Psoas muscle (tissue), 8 donors: ENCODE measurements at places on chromosomes 2 and 18.

GRCh38 chr2:4873876-4874593 is 818.1 kb upstream of the SOX11 start:
- no peak overlapping the region for H3K27ac ChIP-seq

DNA sequence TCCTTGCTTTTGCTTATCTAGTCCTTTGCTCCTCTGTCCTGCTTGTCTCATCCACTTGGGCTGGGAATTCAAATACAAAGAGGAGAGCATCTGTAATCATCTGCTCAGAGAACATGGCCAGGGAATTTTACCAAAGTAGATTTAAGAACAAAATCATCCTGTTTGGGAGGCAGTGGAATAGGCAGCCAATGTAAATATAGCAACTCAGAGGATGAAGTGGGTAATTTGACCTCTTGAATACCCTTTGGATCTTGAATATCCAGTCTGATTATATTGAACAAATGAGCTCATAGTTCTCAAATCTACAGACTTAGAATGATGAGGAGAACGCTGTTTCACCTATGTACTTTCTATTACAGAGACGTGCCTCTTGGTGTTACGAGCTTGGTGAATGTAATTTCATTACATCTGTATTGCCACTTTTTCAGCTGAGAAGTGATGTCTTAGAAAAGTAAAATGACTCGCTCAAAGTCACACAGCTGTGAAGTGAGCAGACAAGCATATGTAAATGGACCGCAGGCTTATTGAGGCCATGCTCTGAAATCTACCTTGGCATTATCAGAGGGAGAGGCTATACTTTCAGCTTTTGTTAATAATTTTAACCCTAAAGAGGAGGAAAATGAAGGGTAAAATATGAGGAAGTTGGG is 266.3 kb downstream of the MTX2 start:
- H3K27me3 ChIP-seq = no peaks in the 10 kb centered on the region
- peak overlapping the region; percentile 25 for H3K27ac ChIP-seq
- peaks cover 21% of the 10 kb centered on the region for H3K4me1 ChIP-seq

GRCh38 chr2:25497918-25498407 is 156.2 kb upstream of the DNMT3A start:
- H3K4me1 ChIP-seq = no peaks in the 10 kb centered on the region
- H3K4me3 ChIP-seq = no peak overlapping the region
- no peaks in the 10 kb centered on the region for H3K36me3 ChIP-seq
- H3K27ac ChIP-seq = no peak overlapping the region
- H3K27me3 ChIP-seq = no peaks in the 10 kb centered on the region

DNA sequence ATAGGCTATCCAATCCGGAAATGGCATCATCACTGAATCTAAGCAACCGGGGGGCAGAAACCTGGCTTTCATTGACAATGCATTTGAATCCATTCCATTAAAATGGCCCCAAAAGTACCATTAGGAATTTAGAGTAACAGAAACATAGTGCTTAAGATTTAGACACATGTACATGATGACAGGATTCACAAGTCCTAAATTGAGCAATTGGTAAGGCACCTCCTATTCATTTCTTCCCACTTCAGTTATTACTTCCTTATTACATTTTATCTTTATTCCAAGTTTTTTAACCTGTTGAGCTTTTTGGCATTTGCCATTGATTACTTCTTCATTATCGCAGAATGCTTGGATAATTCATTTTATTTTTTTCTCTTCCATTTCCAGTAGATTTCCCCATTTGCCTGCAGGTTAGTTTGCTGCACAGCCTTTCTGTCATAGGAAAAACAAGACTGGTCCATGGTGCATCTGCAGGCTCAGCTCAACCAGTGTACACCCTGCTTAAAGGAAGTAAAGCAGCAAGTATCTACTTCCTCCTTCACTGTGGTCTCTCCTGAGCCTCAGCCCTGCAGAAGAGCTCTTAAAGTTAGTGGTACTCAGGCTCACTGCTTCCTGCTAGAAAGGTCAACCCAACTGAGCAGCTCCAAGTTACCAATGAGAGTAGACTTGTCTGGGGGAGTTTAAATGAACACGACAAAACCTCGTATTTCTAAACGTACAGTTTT is 89.2 kb downstream of the DOCK10 start:
- no peak overlapping the region for H3K4me3 ChIP-seq
- H3K4me1 ChIP-seq = no peaks in the 10 kb centered on the region
- no peak for DNase-seq
- no peak overlapping the region for H3K27ac ChIP-seq
- H3K27me3 ChIP-seq = no peaks in the 10 kb centered on the region

DNA sequence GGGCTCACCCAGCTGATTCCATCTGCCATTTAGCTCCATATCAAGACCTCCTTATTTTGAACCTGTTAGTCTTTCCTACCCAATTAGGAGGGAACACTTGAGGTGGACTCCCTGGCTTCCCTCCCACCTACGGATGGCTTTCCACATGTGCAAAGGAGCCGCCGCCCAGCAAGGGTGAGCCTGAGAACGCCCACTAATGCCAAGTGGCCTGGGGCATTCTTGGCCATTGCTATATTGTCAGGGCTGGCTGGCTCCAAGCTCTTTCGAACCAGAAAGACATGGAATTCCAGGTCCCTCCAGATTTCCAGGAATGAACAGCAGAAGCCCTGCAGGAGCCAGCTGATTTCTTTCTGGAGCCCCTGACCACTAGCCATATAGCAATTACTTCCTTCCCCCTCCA is 196.2 kb downstream of the SMAD7 start:
- no peak overlapping the region for H3K4me3 ChIP-seq
- H3K36me3 ChIP-seq = no peaks in the 10 kb centered on the region
- H3K4me1 ChIP-seq = peaks cover 19% of the 10 kb centered on the region
- H3K27me3 ChIP-seq = no peaks in the 10 kb centered on the region
- no peak for DNase-seq
- H3K27ac ChIP-seq = no peak overlapping the region

- H3K36me3 ChIP-seq = no peaks in the 10 kb centered on the region
- no peak for DNase-seq
- no peaks in the 10 kb centered on the region for H3K27me3 ChIP-seq
- no peak overlapping the region for H3K27ac ChIP-seq
- H3K4me1 ChIP-seq = peaks cover 4% of the 10 kb centered on the region
- H3K4me3 ChIP-seq = no peak overlapping the region
Measured at GRCh38 chr2:192157776-192158175, 37.0 kb downstream of the TMEFF2 start.

DNA sequence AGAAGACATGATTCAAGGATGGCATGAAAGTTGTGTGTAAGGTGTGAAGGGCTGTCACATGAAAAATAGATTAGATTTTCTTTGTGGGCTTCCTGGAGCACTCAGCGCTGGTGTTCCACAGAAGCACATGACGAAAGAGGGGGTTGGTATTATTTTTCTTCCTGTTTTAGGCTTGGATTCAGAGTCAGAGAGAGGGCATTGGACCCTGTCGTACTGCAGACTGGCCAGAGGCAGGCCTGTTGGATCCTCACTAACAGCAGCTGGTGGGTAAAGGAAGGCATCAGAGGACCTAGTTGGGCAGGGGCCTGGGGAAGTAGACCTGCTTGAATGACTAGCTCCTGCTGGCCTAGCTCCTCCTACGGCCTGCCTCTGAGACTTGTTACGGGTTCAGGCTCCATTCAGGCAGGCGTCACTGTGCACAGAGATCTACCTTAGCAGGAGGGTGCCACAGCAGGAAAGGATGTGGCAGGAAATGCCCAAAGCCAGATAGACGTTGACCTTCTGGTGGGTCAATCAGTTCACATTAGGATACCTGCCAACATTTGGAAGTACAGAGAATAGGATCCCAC is 13.1 kb downstream of the CTLA4 start:
- no peak for DNase-seq
- no peaks in the 10 kb centered on the region for H3K27me3 ChIP-seq
- H3K36me3 ChIP-seq = no peaks in the 10 kb centered on the region
- H3K27ac ChIP-seq = no peak overlapping the region

DNA sequence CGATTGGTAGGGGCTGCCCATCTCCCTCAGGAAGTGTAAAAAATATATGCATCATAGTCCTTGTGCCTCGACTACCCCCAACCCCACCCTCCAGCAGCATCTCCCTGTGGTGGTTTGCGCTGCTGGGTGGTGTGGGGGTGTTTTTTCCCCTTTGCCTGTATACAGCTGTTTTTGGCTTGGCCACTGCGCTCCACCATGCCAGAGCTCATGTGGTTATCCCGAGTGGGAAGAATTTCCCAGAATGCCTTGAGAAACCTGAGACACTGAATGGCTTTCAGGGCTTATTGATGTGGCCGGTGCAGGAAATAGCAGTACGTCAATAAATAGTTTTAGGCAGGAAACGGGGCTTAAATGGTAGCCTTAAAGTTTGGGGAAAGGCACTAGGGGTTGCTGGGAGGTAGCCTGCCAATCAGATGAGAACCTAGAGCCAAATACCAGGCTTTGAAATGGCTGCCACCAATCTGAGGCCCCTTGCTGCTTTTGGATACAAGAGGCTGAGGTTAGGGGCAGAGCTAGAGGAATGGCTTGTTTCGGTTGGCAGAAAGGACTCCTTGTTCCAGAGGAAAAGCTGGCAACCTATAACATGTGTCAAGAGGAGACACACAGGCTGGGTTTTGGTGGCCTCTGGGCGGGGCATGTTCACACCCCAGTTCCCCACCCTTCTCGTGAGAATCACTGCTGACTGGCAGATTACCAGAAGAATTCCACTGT is 144.1 kb downstream of the SMAD7 start:
- peak overlapping the region; percentile 30 for H3K27ac ChIP-seq
- H3K4me3 ChIP-seq = no peak overlapping the region
- H3K27me3 ChIP-seq = no peaks in the 10 kb centered on the region
- no peaks in the 10 kb centered on the region for H3K36me3 ChIP-seq
- no peak for DNase-seq
- peaks cover 17% of the 10 kb centered on the region for H3K4me1 ChIP-seq
